ENCODE measurements at places on chromosomes 6 and 20. TPM values are rescaled to one million over a fixed set of nuclear protein-coding genes. Genes with fewer than 3 reads are reported as not detected.
A peak's percentile ranks its signal among the peaks of the same experiment; 100 is the strongest.

DNA sequence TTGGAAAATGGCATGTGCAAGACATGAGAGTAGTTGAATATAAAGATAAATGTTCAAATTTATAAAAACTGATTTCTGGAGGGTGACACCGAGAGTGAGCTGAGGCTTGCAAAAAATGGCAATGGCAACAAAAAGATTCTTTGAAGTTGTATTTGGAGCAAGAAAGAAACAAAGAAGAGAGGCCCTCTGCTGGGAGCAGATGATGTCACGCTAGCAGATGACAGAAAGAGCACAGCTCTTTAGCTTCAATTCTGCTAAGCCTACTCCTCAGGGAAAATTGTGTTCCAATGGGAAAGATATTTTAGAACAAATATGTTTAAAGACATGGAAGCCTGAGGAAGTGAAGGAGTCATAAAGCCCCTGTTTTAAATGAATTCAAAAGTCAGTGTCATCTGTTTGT is 125.3 kb upstream of the NOX3 start:
- H3K27ac ChIP-seq = no peak overlapping the region
- H3K36me3 ChIP-seq = no peaks in the 10 kb centered on the region
- H3K4me1 ChIP-seq = no peaks in the 10 kb centered on the region
- H3K4me3 ChIP-seq = no peak overlapping the region
- no peaks in the 10 kb centered on the region for H3K27me3 ChIP-seq

DNA sequence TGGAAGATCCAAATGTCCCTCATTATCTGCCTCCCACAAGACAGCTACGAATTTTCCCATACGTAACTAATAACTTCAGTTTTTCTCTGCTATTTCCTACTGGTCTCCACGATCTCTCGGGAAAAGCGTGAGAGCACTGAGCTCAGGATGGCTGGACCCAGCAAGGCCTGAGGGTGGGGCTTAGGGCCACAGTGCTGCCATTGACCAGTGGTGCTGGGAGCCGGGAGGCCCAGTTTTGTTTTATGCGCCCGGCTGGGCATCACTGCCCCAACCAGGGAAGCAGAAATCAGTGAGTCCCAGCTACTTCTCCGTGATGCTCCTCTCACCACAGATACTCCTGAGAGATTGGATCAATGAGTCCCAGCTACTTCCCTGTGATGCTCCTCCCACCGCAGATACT is 238.4 kb downstream of the LY86 start:
- no peak overlapping the region for H3K27ac ChIP-seq
- DNase-seq = no peak
- H3K27me3 ChIP-seq = no peaks in the 10 kb centered on the region
- no peaks in the 10 kb centered on the region for H3K36me3 ChIP-seq
- H3K4me3 ChIP-seq = no peak overlapping the region

DNA sequence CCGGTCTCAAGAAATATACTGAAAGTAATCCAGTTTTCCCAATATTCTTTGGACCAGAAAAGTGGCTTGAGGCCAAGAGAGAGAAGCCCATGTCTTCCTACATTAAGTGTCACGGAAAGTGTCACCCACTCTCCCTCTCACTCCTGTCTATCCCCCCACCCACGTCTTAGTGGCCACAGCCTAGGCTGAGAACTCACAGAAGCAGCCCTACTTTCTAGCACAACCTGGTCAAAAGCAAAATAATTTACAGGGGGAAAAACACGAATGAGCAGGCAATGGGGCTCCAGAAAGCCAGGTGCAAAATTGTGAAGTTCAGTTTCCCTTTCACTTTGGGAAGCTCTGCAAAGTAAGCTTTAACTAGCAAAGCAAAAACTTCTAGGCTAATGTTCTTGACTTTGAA is 118.0 kb downstream of the OPRM1 start:
- no peaks in the 10 kb centered on the region for H3K27me3 ChIP-seq
- no peak overlapping the region for H3K4me3 ChIP-seq
- no peaks in the 10 kb centered on the region for H3K36me3 ChIP-seq

TENT5A gene
- 24.9 TPM for total RNA-seq

- no peaks in the 10 kb centered on the region for H3K27me3 ChIP-seq
- no peaks in the 10 kb centered on the region for H3K4me1 ChIP-seq
- no peaks in the 10 kb centered on the region for H3K36me3 ChIP-seq
- H3K27ac ChIP-seq = no peak overlapping the region
- DNase-seq = no peak
These were observed 114.1 kb downstream of the CD83 start for GRCh38 chr6:14231501-14232280.

GRCh38 chr6:2866171-2866846 is 24.6 kb upstream of the SERPINB1 start:
- H3K27me3 ChIP-seq = no peaks in the 10 kb centered on the region
- H3K4me3 ChIP-seq = no peak overlapping the region
- H3K36me3 ChIP-seq = no peaks in the 10 kb centered on the region
- no peak for DNase-seq
- H3K27ac ChIP-seq = no peak overlapping the region

ENPP4 gene
- 3.6 TPM for total RNA-seq

RUNX2 gene
- 2.1 TPM for total RNA-seq

DNA sequence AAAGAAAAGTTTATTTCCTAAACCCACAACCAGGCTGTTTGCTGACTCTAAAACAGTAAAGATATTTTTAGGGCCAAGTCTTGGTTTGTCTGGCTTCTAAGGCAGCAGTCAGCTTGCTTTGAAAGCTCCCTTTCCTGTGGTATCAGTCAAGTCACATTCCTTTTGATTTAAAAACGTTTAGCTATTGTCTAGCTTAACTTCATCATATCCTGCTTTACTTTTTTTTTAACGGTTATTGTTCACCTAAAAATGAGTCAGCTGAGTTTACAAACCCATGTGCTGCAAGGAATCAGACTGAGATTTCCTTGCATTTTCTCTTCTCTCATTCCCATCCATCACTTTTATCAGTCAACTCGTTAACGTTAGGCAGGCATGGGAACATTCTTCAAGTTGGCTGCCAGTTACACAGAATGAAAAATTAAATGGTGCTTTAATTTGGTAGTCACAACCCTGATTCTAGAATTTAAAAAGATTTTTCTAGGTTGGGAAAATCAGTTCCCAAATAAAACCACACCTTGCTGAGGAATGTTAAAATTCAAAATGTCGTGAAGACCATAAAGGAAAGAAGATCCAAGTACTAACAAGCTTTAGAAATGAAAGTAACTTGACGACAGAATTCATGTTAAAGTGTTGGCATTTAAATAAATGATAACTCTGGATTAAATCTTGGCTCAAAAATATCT is 45.9 kb downstream of the ELOVL5 start:
- H3K4me1 ChIP-seq = peaks cover 5% of the 10 kb centered on the region
- H3K36me3 ChIP-seq = no peaks in the 10 kb centered on the region
- H3K27me3 ChIP-seq = no peaks in the 10 kb centered on the region
- DNase-seq = peak; percentile 97

DNA sequence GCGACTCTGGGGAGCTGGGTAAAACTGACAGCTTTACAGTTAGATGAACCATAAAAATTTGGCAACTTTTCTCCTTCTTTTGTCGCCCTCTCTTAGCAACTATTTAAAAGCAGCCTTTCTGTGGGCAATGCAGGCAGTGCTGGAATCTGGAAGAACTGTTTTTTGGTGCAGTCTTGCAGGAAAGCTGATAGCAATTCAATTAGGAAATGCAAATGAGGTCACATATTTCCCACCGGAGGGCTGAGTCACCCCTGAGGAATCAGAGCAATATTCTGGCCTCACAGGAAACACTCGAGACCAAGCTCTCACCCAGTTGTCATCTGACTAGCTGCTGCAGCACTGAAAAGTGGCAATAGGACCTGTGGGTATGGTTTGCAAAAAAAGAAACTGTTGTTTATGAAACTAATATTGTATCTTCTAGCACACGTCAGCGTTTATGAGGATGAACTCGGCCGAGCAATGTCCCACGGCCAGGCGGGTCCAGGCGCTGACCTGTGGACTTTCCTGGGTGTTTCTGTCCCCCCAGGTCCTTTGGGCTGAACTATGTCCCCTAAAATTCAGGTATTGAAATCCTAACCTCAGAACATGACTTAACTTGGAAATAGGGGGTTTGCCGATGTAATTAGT is 312.3 kb downstream of the TAF4 start:
- peak; percentile 46 for DNase-seq
- H3K27me3 ChIP-seq = no peaks in the 10 kb centered on the region
- no peaks in the 10 kb centered on the region for H3K36me3 ChIP-seq

GRCh38 chr20:38275815-38276550 is 15.4 kb upstream of the KIAA1755 start:
- no peaks in the 10 kb centered on the region for H3K36me3 ChIP-seq
- H3K27ac ChIP-seq = peak overlapping the region; percentile 81
- H3K4me1 ChIP-seq = peaks cover 40% of the 10 kb centered on the region
- no peaks in the 10 kb centered on the region for H3K27me3 ChIP-seq
- H3K4me3 ChIP-seq = no peak overlapping the region
- DNase-seq = peak; percentile 91

DNA sequence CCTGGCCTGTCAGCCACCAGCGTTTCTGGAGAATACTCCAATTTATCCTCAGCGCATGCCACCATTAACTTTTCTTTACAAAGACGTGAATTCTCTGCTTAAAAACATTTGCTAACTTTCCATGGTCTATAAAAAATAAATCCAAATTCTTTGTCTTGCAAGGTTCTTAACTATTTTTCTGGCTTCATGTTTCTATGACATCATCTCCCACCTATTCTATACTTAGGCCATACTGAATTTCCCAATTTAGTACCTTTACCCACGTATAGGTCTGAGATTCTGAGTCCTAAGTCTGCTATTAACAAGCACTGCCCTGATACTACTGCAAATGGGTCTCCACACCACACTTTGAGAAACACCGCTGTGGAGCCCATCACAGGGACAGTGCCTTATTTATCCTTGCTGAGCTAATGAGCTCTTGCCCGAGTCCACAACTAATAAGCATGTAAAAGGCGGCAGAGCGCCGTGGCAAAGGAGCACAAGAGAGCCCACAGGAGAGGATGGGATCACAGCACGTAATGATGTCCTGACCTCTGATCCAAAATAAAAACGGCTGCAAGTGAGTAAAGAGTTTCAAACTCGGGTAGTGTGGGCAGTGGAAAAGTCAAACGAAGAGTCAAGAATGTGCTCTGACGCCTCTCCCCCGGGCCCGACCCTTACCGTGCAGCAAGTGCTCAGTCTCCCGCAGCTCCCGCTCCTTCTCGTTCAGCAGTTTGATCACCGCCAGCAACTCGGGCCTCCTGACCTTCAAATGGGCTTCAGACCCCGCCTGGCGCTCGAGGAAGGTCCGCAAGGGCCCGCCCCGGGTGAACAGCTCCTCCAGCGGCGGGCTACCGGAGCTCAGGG is 519 bp downstream of the MTRF1L start:
- DNase-seq = no peak
- H3K27ac ChIP-seq = peak overlapping the region; percentile 92
- peak overlapping the region; percentile 66 for H3K4me3 ChIP-seq
- H3K4me1 ChIP-seq = peaks cover 2% of the 10 kb centered on the region
- H3K27me3 ChIP-seq = no peaks in the 10 kb centered on the region
- H3K36me3 ChIP-seq = no peaks in the 10 kb centered on the region

DNA sequence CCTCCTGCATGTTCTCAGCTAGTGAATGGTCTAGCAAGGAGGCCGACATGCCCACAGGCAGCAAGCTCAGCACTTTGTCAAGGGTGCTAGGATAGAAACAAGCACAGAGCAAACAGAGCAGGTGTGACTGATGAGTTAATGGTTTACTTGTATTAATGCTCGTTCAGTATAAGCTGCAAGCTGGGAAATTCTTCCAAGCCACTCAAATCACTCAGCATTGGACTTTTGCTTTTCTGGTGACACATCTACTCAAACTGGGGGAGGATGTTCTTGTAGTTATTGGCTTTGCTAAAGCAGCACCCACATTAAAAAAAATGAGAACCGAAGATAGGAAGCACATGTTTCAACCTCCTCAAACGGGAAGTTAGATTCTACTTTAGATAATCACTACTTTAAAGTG is 43.1 kb upstream of the NEDD9 start:
- no peaks in the 10 kb centered on the region for H3K36me3 ChIP-seq
- no peaks in the 10 kb centered on the region for H3K27me3 ChIP-seq
- H3K27ac ChIP-seq = no peak overlapping the region
- no peak for DNase-seq
- no peak overlapping the region for H3K4me3 ChIP-seq

DNA sequence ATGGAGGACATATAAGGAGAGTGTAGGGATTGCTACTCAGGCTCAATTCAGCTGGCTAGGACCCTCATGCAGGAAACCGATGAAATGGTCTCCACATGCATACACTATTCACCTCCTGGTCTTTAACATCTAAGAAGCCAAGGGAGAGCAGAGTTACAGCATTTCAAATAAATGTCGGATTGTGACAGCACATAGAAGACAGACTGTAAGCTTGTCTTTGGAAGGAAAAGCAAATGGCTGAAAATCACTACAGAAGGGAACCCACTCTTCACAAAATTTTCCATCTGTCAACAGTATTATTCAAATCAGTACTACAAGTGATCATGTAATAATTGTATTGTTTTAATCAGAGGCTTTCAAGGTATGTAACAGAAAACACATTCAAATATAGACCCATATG is 72.9 kb downstream of the ATG5 start:
- no peak overlapping the region for H3K4me3 ChIP-seq
- H3K36me3 ChIP-seq = no peaks in the 10 kb centered on the region
- H3K27ac ChIP-seq = no peak overlapping the region
- H3K27me3 ChIP-seq = no peaks in the 10 kb centered on the region
- H3K4me1 ChIP-seq = no peaks in the 10 kb centered on the region

RIPPLY2 gene
- total RNA-seq = not detected

- H3K27ac ChIP-seq = no peak overlapping the region
- DNase-seq = no peak
- no peaks in the 10 kb centered on the region for H3K36me3 ChIP-seq
- H3K4me3 ChIP-seq = no peak overlapping the region
- H3K4me1 ChIP-seq = no peaks in the 10 kb centered on the region
These were observed 42.9 kb upstream of the BHLHE23 start for GRCh38 chr20:63049561-63050221.

SALL4 gene
- total RNA-seq = 0.51 TPM

DNA sequence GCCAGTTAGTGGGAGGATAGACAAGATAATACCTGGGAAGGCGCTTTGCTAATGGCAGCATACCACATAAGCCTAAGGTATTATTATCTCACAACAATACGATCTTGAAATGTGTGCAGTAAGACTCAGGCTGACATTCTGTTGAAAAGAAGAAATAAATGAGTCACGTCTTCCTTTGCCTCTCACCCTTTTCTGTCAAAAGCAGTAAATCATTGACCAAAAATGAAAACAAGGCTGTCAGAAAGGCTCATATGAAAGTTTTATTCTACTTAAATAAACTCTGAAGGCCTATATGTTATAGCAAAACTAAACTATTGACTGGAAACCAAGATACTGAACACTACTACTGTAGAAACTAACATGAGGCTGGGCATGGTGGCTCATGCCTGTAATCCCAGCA is 43.1 kb upstream of the IL20RA start:
- no peak overlapping the region for H3K27ac ChIP-seq
- H3K4me1 ChIP-seq = no peaks in the 10 kb centered on the region
- H3K27me3 ChIP-seq = no peaks in the 10 kb centered on the region
- no peak for DNase-seq
- H3K36me3 ChIP-seq = no peaks in the 10 kb centered on the region
- no peak overlapping the region for H3K4me3 ChIP-seq

DNA sequence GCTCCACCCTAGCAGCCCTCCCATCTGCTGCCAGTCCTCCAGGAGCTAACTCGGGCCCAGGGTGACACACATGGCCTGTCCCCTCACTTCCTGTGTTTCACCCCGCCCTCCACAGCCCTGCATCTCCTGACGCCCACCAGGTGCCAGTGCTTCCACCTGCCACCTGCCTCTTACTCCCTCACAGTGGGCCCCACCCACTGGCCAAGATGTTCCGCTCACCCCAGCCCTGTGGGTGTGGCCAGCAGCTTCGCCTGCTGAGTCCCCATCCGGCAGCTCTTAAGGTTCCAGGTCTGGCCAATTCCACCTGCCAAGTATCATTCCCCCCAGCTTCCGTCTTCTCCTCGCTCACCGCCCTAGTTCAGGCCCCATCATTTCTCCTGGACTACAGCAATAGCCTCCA is 184.1 kb downstream of the MBOAT1 start:
- H3K27ac ChIP-seq = no peak overlapping the region
- H3K36me3 ChIP-seq = no peaks in the 10 kb centered on the region
- no peak for DNase-seq
